HT-29 (cell line): ENCODE measurements at places on chromosomes 2 and 18.

DNA sequence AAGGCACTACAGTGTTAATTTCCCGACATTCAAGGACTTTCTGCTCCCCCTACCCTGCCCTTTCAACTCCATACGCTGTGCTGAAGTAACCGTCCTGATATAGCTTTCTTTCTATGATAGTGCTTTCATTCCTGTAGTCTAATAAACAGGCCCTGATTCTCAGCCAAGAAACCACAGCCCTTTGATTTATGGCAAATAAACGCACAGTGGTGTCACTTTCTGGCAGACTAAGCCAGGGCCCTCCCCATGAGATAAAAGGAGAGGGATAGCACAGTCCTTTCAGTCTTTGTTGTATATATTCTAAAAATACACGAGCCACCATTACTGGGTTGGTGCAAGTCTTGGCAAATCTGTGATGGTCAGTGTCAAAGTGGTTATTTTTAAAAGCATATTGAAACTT lies 291.2 kb downstream of the ALPK2 start:
- no peak for DNase-seq

DNA sequence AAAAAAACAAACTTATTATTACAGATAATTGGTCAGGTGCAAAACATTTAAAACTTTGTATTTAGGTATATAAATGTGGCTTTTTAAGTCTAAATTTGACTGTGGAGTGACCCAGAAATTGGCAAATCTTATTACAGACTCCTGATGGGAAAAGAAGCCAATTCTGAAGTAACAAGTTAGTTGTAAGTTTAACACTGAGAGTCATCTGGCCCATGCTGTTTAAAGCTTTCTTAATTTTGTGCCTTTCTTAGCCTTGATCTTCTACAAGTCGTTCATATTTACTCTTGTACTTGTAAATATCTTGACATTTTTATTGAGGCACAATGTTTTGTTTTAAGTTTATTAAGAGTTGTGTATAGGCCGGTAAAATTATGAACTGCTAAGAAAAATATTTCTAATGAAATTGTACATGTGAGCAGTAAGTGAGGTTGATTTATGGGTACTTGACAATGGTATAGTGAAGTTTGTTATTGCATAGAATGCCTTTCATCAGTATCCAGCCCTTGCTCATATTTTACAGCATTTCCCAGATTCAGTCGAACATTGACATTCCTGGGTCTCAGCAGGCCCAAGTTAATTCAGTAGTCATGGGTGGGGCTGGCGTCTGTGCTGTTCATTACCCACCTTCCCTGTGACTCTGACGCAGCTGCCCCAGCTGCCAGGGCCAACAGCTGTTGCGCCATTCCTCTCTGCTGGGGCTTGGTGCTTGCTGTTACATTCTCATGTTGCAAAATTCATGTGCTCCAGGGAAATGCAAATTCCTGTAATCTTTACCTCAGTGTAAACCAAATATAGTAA lies 121.4 kb downstream of the ZNF236 start:
- no peak for DNase-seq

DNA sequence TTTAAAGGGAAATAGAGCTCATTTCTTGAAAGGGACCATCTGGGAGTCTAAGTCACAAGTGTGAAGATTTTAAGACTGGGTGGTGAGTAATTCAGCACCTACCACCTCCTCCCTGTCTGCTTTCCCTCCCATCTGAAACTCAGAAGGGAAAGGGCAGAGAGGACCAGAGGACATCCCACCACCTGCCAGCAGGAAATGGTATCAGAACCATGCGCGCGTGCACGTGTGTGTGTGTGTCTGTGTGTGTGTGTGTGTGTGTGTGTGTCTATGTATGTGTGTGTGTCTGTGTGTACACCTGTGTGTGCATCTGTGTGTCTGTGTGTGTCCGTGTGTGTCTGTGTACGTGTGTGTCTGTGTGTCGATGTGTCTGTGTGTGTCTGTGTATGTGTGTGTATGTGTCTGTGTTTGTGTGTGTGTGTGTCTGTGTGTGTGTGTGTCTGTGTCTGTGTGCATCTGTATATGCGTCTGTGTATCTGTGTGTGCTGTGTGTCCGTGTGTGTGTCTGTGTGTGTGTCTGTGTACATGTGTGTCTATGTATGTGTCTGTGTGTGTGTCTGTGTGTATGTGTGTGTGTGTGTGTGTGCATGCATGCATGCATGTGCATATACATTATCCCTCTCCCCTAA lies 76.8 kb downstream of the ZFP36L2 start:
- DNase-seq = no peak

GRCh38 chr2:62364791-62365528 lies 141.0 kb downstream of the TMEM17 start:
- DNase-seq = no peak

GRCh38 chr2:11987151-11987550 lies 240.7 kb downstream of the LPIN1 start:
- DNase-seq = no peak

GRCh38 chr2:157839822-157840221 lies 36.3 kb downstream of the ACVR1 start:
- no peak for DNase-seq

GRCh38 chr2:176646033-176646615 lies 376.9 kb downstream of the MTX2 start:
- no peak for DNase-seq

DNA sequence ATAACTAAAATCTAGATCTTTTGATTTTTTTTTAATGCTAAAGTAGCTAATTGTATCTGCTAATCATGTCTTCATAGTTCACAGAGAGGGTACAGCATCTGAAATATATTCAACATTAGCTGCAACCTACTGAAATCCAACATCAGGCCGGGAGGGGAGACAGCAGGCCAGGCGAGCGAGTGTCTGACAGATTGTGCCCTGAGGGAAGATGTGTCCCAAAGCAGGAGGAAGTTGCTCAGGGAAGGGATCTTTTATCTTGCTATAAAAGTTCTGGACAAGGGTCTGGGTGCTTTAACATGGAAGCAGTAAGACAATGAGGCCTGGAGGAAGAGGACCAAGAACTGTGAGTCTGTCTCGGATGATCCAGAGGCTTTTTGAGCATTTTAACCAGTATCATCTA lies 274.1 kb downstream of the AFF3 start:
- DNase-seq = no peak

DNA sequence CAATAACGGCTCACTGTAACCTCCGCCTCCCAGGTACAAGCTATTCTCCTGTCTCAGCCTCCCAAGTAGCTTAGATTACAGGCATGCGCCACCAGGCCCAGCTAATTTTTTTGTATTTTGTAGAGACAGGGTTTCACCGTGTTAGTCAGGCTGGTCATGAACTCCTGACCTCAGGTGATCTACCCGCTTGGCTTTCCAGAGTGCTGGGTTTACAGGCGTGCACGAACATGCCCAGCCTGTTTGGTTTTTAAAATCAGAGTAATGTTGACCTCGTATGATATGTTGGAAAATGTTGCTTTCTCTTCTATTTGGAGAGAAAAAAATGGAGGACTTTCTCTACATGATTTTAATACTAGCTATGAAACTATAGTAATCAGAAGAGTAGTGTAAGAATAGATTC lies 386.2 kb downstream of the PTH2R start:
- no peak for DNase-seq
